ENCODE measurements at places on chromosomes 2 and 18. TPM values are rescaled to one million over a fixed set of nuclear protein-coding genes. Genes with fewer than 3 reads are reported as not detected.

- H3K4me3 ChIP-seq: no peak overlapping the region
- H3K36me3 ChIP-seq: no peaks in the 10 kb centered on the region
- no peak for DNase-seq
Measured at GRCh38 chr2:213224366-213224765, 59.9 kb upstream of the SPAG16 start.

DNA sequence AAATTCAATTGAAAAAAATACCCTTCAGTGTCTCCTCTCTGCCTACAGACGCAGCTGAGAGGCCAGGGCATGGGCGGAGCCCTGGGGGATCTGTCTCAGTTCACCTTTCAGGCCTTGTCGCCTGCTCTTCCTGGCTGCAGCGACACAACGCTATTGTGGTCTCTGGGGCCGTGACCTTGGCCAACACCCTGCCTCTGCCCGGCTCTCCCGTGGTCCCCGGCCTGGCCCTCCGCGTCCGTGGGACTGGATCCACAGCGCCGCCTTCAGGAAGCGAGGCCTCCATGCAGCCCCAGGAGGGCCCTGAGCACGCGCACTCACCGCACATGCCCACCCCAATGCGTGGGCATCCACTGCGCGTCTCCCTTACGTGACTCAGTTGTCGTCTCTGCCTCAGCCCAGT is 81.1 kb downstream of the MRPS9 start:
- no peak overlapping the region for H3K4me3 ChIP-seq
- no peaks in the 10 kb centered on the region for H3K27me3 ChIP-seq
- H3K36me3 ChIP-seq: no peaks in the 10 kb centered on the region
- H3K27ac ChIP-seq: no peak overlapping the region
- no peak for DNase-seq

DNA sequence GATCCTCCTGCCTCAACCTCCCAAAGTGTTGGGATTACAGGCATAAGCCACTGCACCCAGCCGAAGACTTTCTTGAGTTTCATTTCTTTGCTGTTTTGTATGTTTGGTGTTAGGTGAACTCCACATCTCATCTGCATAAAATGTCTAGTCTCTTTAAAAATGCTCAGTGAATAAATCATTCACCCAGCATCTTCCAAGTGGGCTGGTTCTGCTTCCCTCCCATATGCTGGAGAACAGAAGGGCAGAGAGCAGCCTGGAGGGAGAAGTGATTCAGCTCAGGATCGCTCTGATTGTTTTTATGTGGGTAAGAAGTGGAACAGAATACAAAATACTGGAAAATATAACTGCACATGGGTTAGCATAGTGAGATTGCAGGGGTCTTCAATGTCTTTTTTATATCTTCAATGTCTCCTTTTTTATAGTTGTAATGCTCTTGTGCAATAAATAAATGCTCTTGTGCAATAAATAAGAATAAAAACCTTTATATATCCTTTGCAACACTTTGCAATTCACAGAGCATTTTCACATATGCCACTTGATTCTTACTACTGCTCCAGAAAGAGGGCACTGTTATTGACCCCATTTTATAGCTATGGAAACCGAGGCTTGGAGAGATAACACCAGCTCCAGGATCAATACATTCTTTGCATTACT is 253.0 kb upstream of the NCKAP5 start:
- H3K4me1 ChIP-seq: peaks cover 4% of the 10 kb centered on the region
- H3K4me3 ChIP-seq: no peak overlapping the region
- DNase-seq: no peak
- H3K27me3 ChIP-seq: no peaks in the 10 kb centered on the region
- no peaks in the 10 kb centered on the region for H3K36me3 ChIP-seq
- H3K27ac ChIP-seq: no peak overlapping the region

- H3K27ac ChIP-seq: no peak overlapping the region
- no peaks in the 10 kb centered on the region for H3K27me3 ChIP-seq
- H3K36me3 ChIP-seq: peaks cover 5% of the 10 kb centered on the region
- peaks cover 8% of the 10 kb centered on the region for H3K4me1 ChIP-seq
Measured at GRCh38 chr2:65340898-65341681, 91.3 kb downstream of the SPRED2 start.

DNA sequence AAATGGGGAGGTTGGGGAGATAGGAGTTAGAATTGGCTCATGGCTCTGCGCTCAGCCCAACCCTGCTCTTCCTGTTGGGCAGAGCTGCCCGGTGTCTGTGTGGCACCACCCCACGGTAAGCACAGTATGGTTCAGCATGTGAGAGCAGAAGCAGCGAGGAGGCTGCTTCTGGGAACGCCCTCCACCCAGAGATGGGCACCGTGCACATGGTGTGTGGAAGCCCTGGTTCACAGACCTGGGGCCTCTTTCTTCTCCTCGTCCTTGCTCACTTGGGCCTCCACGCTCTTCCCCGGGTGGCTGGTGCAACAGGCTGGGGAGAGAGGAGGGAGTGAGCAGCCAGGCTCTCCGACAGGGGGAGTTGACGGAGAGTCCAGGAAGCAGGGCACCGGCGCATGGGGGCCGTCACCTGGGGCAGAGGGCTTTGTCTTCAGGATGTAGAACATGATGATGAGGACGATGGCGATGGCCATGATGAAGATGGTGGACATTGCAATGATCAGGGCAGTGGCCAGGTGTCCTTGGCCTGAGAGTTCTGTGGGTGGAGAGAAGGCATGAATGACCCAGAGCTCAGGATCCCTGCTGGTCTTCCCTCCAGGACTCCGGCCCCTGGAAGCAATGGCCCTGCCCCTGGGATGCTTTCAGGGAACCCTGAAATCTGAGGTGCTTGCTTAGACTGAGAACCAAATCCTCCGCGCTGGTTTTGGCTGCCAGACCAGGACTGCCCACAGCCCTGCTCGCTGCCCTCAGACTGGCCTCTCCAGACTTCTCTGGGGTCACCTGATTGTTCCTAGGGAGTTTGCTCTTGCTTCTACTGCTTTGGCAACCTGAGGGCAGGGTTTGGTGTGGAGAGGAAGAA is 78.3 kb downstream of the EDAR start:
- H3K4me1 ChIP-seq: peaks cover 42% of the 10 kb centered on the region
- no peak overlapping the region for H3K27ac ChIP-seq
- peaks cover 4% of the 10 kb centered on the region for H3K27me3 ChIP-seq
- H3K36me3 ChIP-seq: no peaks in the 10 kb centered on the region

DNA sequence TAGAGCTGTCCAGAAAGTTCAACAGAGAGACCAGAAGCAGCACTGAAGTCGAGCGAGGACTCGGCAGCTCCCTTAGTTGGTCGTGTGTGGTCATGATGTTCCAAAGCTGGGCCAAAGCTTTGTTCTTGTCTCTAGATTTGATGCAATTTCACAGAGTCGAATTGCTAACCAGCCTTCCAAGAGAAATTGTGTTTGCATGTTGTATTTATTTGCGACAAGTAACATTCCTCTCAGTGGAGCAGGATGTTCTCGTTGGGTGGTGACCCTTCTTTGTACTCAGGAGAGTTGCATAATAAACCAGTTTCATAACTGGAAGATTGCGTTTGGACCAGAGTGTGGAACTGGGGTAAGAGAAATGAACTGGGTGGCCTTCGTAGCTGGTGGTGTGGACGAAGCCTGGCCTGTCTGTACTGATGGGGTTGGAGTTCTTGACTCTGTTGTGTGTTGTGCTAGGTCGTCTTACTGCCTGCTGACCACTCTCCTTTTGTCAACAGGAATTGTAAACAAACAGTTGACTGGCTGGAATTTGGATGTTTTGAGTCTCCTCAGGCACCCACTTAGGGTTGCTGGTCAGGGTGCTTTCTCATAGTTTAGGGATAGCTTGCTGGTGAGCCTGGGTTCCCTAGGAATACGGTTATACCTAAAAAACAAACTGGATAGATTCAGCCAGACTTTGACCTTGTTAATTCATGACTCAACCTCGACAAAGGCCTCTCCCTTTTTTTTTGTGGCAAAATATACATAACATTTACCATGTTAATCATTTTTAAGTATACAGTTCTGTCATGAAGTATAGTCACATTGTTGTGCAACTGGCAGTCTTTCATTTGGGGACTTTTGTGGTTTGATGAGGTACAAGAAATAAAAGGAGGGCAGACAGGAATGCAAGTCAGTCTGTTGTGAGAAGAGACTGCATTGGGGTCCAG is 28.9 kb upstream of the TOGARAM2 start:
- peaks cover 5% of the 10 kb centered on the region for H3K36me3 ChIP-seq
- no peaks in the 10 kb centered on the region for H3K4me1 ChIP-seq
- H3K27ac ChIP-seq: no peak overlapping the region
- H3K27me3 ChIP-seq: no peaks in the 10 kb centered on the region
- DNase-seq: no peak

GRCh38 chr2:181978351-181979150 is 7.1 kb upstream of the PPP1R1C start:
- no peaks in the 10 kb centered on the region for H3K36me3 ChIP-seq
- no peaks in the 10 kb centered on the region for H3K4me1 ChIP-seq
- no peak for DNase-seq
- no peak overlapping the region for H3K27ac ChIP-seq

GRCh38 chr2:170340693-170341068 is 162.7 kb downstream of the MYO3B start:
- no peaks in the 10 kb centered on the region for H3K36me3 ChIP-seq
- H3K27me3 ChIP-seq: no peaks in the 10 kb centered on the region
- H3K4me1 ChIP-seq: no peaks in the 10 kb centered on the region
- no peak overlapping the region for H3K4me3 ChIP-seq

DNA sequence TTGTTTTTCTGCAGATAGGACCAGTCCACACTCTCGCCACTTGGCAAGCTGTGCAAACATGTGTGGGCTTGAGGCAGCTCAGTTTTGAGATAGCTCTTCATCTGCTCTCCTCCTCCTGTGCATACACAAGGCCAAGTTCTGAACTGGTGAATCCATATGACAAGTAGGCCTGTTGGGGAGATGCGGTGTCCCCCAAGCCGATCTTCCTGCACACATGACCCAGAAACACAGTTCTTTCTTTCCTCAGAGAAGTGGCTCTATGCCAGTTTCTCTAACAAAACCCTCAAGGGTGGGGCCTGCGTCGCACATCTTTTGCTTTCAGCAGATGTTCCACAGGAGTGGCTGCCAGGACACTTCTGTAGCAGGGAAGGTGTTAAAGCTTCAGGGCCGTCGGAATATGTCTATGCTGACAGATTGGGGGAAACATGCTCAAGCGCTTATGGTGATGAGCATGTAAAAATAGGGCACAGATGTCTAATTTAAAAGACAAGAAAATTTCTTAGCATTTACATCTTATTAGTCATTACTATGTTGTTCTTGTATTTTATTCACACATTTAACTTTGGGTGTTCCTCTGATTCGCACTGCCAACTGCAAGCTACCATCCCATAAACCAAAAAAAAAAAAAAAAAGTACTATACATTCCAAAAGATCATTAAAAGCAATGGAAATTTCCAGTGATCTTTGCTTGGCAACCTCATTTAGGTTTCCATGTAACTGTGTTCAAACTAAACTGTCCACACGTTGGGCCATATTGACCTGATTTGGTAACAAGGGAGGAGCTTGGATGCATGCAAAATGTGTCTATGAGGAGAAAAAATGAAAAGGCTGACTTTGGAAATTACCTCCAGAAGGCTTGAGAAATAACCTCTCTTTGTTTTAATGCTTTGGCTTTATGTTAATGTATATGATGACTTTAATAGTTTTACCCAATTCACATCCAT is 1055.5 kb upstream of the KLHL29 start:
- no peaks in the 10 kb centered on the region for H3K36me3 ChIP-seq
- peaks cover 4% of the 10 kb centered on the region for H3K4me1 ChIP-seq
- DNase-seq: peak; percentile 93
- H3K4me3 ChIP-seq: no peak overlapping the region
- no peaks in the 10 kb centered on the region for H3K27me3 ChIP-seq

The PMAIP1 gene
- total RNA-seq: 27.4 TPM

The ANKRD53 gene
- 0.80 TPM for total RNA-seq

The PLGLB2 gene
- 0.80 TPM for total RNA-seq
